Breast epithelium (tissue), 4 donors: ENCODE measurements at places on chromosomes 1 and 21.
A peak's percentile ranks its signal among the peaks of the same experiment; 100 is the strongest.

DNA sequence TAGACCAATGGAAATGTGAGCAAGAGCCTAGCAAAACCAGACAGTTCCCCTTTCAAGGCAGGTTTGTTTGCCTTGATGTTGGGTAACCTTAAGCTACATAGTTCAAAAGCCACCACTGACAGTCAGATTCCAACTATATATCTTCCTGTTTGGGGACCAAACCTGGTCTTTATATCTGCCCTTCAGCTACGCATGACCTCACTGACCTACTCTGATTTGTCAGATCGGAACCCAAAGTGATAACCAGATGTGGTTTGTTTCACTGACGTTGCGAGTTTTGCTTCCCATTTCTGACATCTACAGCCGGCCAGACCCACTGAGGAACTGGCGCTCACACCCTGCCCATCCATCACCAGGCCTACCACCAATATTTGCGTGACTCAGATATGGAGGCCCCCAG lies 361.1 kb upstream of the CHRM3 start:
- no peak for DNase-seq

- no peak for DNase-seq
These were observed 32.4 kb upstream of the AGPAT3 start for GRCh38 chr21:43832648-43833047.

DNA sequence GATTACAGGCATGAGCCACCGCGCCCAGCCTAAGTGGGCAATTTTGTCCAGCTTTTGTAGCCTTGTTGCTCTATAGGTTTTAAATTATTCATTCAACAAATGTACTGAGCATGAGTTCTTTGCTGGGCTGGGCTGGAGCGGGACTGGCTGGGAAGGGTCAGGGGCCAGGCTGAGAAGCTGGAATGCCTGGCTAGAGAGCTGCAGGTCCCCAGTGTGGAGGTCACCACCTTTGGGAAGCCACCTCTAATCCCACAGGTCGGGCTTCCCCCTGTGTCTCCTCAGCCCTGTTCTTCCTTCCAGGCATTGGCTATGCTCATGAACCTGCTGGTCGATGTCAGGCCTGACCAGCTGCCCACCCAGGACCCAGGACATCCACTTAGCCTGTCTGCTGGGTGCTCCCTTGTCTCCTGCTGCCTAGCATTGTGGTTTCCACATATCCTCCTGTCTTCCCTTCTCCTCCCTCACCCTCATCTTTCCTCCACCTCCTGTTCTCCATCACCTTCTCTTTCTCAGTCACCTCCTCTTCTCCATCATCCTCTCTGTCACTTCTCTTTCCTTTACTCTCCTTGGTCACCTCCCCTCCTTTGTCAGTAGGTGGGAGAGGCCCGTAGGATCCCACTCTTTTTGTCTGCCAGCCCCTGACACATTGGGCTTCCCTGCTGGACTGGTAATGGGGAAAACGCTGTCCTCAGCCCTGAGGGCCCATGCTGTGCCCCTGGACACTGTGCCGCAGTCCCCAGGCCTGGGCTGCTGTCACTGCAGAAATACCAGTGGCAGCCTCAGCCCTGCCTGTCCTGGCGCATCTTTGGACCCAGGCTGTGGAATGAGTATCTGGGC lies 23.8 kb downstream of the SERINC2 start:
- DNase-seq, result peak; percentile 14

DNA sequence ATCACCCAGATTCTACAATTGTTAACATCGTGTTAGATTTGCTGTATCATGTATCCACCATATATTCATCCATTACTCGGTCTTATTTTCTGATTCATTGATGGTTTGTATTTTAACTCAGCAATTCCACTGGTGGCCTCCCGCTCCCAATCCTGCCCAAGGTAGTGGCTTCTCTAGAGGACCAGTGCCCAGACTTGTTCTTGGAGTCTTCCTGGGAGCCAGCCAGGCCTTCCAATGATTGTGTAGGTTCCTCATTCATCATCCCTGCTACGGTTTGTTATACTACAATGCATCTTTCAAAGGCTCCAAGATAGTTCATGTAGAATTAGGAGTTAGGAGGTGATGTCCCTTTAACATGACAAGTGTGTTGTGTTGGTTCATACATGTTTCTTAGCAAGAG lies 451.1 kb downstream of the SETD4 start:
- no peak for DNase-seq

DNA sequence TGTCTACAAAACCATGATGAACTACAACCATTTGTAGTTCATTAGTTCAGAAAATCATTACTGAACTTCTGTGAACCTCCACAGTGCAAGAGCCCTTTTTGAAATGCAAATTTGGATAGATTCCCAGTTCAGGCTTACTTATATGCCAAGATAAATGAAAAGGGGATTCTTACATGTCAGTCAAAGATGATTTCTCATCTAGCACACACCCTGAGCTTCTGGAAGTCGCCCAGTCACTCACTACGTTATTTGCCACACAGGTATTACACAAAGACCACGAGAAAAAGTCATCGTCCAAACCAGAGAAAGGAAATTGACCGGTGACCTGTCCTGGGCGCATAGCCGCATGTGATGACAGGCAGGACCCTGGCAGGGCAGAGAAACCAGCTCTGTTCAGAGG lies 41.8 kb downstream of the ETS2 start:
- DNase-seq, result no peak

DNA sequence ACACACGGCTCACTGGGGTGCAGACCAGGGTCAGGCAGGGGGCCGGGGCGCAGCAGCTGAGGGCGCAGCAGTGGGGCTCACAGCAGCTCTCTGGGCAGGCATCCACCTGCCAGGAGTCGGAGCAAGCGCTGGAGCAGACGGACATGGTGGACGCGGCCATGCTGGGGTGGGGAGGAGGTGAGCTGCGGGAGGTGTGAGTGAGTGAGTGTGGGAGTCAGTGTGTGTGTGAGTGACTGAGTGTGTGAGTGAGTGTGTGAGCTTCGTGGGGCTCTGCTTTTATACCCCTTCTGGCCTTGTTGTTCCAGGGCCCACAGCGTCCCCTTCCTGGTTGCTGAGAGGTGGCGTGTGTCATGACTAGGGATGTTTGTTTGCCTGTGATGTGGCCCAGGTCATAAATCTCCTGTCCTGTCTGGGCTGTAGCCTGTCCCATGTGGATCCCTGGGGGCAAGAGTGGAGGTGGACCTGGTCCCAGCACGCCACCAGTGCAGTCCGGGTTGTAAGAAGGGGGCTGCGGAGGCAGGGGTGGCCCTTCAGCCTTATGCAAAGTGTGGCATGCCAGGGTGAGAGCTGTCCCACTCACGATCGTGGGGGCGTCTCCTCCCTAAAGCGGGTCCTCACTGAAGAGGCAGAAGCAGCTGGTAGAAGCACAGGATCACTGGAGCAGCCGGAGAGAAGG lies at the start of gene KRTAP10-1:
KRTAP10-1 (minus strand) TSS at position 205 of the 676 bp plus-strand sequence; CDS start at position 160, 45 bp downstream.
- no peak for DNase-seq

DNA sequence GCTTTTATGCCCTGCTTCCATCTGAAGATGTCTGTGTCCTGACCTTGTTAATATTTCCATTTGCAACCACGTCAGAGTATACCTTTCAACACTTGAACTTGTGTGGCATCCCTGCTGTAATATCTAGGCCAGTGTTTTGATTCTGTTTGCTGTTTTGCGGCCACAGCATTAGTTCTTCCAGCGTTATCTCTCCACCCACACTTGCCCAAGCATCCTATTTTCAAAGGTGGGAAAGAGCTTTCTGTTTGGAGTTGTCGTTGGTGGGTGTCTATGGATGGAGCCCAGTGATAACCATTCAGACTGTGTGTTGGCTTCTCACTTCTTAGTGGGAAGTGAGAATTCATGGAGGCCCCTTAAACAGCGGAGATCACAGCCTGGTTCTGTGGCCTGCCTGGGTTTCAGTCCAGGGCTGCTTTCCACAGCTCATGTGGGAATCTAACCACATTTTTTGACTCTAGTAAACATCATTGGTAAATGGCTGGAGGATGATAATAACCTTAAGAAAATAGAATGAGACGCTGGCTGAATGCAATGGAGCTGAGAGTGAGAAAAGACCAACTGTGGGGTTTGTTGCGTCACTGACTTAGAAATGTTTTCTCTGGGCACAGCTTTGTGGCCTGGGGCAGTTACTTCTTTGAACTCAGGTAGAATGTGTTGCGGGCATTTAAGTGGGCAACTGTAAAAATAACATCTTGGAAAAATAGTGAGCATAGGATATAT lies 7.6 kb downstream of the TENT5C start:
- DNase-seq, result peak; percentile 14

DNA sequence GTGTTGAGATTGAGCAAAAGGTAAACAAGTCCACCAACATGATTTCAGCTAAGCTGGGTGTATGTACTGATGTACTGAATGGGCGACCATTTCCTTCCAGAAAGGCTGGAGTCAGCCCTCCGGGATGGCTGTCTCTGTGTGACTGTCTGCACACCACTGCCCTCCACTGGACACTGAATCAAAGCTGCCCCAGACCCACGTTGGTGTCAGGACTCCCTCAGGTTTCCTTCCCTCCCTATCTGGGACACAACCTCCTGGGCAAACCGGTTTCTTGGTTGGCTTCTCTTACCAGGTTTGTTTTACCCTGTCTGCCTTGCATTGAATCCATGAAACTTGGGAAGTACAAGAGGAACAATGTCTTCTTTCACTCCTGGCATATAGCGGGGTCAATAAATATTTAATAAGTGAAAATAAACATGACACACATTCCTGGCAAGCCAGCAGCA lies 5.3 kb upstream of the SRP9 start:
- DNase-seq, result peak; percentile 91

DNA sequence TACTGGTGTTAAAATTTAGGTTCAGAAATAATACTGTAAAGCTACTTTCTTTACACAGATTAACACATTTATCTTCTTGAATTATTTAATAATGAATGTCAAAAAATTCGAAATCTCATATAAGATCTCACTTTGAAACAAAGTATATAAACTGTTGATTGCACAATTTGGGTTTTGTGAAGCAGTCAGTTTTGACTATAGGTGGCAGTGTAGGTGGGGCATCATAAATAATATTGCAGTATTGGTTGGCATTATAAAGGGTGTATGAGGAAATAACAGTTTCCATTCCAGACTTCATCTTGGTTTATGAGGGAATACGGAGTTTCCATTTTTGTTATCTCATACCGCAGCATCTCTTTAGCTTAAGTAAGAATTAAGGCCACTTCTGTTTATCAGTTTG lies 49.9 kb downstream of the SUCO start:
- DNase-seq, result no peak

- DNase-seq, result no peak
These were observed 11.7 kb downstream of the LDLRAP1 start for GRCh38 chr1:25554886-25555752.

DNA sequence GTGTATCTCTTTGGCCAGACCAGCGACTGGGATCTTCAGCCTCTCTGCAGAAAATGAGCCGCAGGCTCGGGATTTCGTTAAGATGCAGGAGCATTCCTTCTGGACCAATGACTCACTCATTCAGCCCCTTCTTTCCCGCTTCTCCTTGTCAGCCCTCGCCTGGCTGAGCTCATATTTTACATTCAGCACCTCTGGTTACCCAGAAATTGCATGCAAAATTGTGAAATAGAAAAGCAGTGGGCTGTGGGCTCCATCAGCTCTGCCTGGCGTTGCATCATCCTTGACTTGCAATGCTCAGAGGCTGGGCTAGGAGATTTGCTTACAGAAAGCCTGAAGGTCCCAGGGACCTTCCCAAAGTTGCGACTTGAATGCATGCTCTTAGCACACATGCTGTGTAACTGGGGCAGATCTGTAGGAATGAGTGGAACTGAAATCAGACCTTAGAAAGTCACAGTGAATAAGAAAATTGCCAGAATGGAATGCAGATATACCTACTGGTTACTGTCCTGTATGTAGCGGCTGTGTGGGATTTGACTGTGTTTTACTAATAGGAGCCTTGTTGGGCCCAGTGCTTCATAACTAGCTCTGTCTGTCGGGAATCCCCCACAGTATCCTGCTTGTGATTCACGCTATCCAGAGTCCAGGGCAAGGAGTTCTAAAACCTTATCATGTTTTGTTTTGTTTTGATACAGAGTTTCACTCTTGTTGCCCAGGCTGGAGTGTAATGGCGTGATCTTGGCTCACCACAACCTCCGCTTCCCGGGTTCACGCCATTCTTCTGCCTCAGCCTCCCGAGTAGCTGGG lies 444.8 kb downstream of the KIF26B start:
- peak; percentile 20 for DNase-seq

DNA sequence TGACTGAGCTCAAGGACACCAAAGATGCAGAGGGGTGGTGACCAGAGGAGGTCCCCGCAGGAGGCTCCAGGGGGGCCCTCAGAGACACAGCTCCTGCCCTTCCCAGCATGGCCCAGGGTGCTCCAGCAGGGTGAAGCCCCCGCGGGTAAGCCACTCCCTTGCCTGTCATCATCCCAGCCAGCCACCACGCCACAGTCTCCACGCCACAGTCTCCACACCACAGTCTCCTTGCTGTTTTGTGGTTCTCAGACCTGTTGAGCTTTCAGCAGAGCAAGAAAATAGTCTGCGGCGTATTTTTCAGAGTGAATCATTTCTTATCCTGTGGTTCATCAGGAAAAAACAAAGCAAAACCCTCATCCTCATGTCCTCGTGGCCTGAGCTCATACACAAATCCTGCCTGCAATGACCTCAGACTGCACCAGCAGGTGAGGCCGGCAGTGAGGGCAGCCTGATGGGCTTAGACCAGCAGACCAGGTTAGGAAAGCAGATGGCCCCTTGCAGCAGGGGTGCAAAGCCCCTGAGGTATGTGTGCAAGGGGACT lies 25.7 kb upstream of the ABCG1 start:
- peak; percentile 14 for DNase-seq
